Motor neuron (in vitro differentiated cells): ENCODE measurements at places on chromosomes 5 and 9. TPM values are rescaled to one million over a fixed set of nuclear protein-coding genes. Genes with fewer than 3 reads are reported as not detected.

GRCh38 chr9:93205045-93205768 is 21.3 kb downstream of the WNK2 start:
- ATAC-seq = peak; percentile 27

- no peak for ATAC-seq
Measured at GRCh38 chr5:147448766-147449165, 61.1 kb downstream of the DPYSL3 start.

Gene MYO10
- 24.9 and 30.9 TPM in 2 replicates for total RNA-seq

Gene PHYHD1
- total RNA-seq = 16.2 and 17.9 TPM in 2 replicates

Gene PCDHGA11
- total RNA-seq = 3.9 and 4.3 TPM in 2 replicates

Gene WDR38
- total RNA-seq = 0.31 and 0.33 TPM in 2 replicates

DNA sequence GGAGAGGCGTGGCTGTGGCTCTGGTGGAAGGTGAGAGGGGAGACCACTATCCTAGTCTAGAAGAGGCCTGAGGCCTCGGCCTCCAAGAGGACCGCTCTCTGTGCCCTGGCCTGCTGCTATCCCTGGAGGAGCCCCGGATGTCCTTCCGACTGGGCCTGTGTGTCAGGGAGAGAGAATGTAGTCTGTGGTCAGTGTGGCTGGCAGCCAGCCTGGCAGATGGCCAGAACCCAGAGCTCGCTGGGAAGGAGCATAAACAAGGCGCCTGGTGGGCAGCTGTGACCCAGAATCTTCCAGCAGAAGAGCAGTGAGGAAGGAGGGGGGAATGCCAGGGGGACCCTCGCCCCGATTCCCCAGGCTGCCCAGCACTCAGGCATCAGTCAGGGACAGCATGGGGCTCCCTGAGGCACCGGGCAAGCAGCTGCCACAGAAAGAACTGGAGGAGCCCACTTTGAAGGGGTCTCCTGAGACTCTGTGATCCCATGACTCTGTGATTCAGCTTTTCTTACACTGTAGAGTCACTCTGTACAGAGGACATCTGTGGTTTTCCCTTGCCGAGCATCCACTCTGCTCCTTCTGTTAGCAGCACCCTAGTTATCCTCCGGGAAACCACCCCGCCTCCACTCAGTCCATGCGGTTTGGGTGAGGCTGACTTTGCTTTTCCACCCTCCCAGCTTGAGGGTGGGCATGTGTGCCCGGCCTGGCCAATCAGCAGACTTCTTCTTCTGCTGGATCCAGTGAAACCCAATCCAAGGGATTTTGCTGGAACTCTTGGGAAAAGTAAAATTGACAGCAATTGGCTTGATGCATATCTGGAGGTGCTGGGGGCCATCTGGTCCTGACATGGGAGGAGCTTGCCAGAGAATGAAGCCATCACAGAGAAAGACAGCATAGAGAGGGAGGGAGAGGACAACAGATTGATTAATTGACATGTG is 46.2 kb upstream of the PWWP2A start:
- peak; percentile 93 for ATAC-seq

DNA sequence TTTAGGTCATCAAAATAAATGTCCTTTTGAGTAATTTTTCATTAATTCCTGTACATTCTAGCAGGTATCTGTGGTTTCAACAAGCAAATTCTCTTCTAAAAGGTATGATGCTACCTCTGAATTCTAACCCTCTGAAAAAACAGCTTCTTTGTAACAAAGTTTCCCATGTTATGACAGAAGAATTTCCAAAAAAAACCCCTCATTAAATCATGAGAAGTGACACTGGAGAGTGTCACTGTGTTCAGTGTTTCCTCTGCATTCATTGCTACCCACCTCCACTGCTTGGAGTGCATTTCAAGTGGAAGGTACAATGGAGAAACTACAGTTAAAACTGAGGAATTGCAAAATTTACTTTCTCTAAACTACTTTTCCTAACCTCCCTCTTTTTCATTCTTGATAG is 10.1 kb downstream of the CDKN2A start:
- ATAC-seq = no peak

Gene CCL28
- 0.32 TPM in 1 of 2 replicates, not detected in the other for total RNA-seq
